ENCODE measurements at places on chromosomes 5 and 9.

DNA sequence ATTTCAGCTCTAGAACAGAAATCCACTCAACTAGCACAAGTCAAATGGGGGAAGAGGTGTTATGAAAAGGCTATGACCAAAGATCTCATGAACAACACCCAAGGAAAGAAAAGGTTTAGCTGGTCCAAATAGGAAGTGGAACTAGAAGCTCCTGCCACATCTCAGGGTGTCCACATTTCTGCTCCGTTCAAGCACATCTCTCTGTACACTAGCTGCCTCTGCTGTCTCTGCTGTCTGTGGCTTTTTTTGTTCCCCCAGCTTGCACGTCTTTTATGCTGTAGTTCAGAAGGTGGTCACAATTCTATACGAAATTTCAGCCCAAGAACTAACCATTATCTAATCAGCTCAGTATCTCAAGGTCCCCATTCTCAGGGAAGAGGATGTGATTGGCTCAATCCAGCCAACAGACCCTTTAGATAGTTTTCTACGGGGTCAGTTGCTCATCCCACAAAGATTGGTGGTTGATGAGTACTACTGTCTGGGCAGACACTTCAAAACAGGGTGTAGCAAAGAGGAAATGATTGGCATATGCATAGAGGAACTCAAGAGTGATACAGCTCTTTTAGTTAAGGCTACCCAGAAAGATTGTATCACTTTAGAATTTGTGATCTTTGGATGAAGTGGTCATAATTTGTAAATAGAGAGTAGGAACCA lies 44.0 kb downstream of the FANCC start:
- DNase-seq: no peak

DNA sequence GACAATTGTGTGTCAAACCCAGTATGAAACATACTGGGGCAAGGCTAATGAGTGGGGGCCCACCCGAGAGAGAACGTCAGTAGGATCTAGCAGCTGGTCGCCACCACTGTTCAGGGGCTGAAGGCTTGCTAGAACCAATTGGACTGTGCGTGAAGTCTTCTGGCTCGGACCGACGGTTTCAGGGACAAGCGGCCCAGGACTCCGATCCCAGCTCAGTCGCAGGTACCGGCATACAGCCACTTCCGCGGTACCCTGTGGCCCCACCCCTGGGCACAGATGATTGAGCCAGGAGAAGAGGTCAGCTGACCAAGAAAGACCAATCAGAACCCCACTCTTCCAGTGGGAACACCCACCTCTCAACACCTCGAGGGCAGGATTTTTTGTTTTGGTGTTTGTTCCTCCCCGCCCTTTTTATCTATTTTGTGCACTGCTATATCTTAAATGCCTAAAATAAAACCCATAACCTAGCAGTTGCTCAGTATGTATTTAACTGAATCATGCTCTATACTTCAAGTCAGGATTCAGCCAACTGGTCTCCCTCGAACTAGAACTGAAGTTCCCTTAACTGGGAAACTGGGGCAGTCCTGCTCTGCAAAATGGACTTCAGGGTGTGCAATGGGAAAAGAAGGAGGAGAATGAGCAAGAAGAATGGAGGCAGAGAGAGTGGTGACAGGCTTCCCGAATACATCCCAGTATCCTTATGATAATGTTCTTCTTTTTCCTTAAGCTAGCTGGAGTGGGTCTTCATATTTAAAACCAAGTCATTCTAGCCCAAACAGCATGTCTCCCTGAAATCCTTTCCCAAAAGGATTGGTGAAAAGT lies 21.1 kb upstream of the CPEB4 start:
- DNase-seq: no peak

- DNase-seq: peak; percentile 61
Observed at GRCh38 chr5:155015239-155015638, 1.7 kb downstream of the KIF4B start.

- DNase-seq: peak; percentile 89
Observed at GRCh38 chr9:70484232-70485130, 70.0 kb upstream of the KLF9 start.

DNA sequence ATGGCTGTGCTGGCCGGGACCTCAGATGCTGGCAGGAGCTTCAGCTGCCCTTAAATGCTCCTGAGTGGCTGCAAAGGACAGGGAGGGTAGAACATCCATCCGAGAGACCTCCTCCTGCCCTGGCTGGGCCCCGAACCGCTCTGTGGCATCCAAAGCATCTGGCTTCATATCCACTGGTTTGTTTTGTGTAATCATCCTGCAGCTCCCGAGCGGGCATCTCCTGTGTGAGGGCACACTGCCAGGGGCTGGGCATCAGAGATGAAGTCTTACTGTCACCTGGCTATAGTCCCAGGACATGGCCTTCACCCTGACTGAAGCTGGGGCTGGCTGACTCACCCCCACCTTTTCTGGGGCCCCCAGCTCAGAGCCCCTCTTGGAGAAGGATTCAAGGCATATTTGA lies 18.5 kb upstream of the NTNG2 start:
- no peak for DNase-seq

GRCh38 chr5:41067714-41068568 lies 3.2 kb downstream of the MROH2B start:
- no peak for DNase-seq

DNA sequence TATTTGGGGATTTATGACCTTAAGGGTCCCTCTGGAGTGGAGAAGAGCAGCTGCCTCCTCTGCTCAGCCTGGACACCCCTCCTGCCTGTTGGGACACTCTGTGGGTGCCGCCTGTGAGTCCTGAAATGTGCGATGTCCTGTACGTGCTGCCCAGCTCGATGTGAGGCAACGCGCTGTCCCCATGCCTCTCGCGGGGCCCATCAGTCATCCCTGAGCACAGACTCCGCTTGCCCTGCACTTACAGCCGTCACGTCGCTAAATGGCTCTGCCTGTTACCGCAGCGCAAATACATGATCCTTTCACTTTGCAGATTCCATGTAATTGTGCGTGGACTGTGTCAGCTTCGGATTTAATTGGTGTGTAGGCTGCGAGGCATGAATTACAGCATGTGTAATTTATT lies 27.1 kb downstream of the IRX4 start:
- no peak for DNase-seq

DNA sequence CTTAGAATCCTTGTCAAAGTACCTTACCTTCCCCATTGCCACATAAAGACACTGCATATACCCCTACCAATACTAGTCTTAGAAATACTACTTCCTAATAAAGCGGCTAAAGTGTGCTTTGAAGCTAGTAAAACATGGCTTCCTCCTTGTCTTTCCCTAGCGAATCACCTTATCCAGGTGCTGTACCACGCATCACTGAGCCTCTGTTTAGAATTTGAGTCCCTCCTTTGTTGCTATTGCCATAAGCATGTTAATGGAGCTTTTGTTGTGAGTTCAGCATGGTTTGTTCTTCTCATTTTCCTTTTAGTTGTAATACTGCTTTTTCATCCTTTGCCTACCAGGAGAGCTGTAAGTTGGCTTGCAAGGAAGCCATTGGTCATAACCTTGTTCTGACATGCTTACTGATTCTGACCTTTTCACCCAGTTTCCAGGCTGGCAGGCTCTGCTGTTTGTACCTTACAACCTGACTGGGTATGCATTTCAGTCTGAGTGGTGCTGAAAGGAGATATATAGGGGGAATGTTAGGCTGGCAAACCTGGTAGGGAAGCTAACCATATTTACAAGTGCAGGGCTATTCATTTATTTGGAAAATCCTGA lies 49.8 kb downstream of the LMNB1 start:
- DNase-seq: no peak

DNA sequence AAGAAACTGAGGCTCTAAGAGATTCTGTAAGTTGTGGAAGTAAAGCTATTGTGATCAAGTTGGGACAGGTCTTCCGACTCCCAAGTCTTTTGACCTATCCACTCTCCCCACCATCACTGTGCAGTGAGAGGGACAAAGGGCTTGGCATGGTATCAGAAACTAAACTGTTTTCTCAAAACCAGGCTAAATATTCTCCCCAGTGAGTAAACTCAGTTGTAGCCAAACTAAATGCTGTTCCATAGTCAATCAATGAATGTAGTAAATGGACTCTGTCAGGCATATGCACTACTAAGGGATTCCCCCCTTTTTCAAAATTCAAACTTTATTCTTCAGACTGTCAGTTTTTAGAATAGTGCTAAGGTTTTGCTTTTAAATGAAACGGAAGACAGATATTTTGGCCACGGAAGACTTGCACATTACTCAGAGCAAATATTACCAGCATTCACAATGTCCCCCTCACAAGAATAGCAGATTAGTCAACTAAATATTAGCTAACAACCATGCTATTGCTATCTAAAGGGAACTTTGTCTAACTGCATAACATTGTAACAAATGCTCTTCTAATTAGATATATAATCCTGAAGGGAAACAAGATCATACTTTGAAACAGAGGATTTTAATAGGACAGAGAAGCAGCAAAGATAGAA lies 7.1 kb downstream of the PRKAA1 start:
- no peak for DNase-seq

GRCh38 chr9:121206516-121207370 lies 5.1 kb upstream of the RAB14 start:
- no peak for DNase-seq

GRCh38 chr9:106960258-106960657 lies 97.3 kb downstream of the ZNF462 start:
- no peak for DNase-seq

DNA sequence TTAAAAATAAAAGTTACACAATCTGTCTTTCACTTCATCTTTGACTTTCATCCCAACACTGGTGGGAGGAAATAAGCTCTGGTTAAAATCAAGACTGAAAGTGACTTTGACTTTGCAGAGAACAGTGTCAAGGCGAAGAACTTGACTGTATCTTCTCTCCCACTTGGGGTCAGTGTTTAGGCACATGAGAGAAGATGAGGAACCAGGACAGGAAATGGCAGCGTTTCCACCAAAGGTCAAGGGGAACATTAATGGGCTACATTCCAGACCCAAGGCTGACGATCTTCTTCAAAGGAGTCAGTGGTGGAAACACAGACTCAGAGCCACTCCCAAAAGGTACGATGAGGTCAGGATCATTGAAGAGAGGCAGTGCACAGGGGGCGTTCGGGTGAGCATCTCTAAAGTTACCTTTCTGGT lies 409.5 kb downstream of the ARHGEF28 start:
- DNase-seq: peak; percentile 7

GRCh38 chr5:37881359-37881758 lies 41.5 kb upstream of the GDNF start:
- no peak for DNase-seq

- DNase-seq: no peak
Observed at GRCh38 chr5:132110930-132111329, 37.3 kb downstream of the CSF2 start.

DNA sequence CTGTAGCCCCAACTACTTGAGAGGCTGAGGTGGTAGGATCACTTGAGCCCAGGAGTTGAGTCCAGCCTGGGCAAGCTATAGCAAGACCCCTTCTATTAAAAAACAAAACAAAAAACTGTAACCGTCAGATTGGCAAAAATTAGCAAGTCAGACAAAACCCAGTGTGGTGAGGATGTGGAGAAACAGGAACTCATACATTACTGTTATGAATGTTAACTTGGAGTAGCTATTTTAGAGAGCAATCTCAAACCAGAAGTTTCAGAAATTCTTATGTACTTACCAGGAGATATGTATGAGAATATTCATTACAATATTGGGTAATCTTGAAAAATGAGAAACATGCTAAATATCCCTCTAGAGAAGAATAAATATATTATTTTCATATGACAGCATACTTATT lies 120.3 kb downstream of the INVS start:
- DNase-seq: no peak

DNA sequence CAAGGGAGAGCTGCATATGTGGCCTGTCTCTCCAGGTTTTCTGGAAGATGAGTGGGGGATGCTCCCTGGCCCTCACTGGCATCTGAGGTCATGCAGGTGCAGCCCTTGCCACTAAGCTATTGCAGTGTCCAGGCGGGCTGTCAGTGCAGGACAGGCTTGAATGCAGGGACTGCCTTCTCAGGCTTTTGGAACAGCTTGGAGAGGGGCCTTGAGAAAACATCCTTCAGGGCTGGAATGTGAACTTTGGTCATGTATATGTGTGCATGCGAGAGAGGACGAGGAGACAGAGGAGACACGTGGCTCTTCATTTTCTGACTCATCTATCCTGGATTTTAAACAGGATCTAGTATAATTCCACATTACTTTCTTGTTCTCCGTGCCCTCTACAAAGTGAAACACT lies 90.3 kb downstream of the MACROH2A1 start:
- no peak for DNase-seq

DNA sequence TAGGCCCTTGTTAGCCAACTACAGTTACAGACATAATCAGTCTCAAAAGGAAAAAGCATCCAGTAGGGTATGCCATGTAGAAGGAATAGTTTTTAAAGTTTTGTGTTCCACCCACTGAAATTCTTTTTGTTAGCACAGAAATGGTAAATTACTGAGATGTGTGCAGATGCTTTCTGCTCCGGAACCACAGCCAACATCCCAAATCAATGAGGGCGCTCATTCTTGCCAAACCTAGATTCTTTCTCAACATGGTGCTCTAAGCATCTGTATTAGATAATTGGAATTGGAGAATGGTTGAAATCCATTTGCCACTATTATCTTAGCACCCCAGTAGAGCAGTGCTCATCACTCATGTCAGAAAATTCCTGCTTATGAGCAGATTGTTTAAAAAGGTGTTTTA lies 127.8 kb downstream of the SEC61B start:
- no peak for DNase-seq

- no peak for DNase-seq
Observed at GRCh38 chr9:132557159-132557558, 25.2 kb upstream of the BARHL1 start.

DNA sequence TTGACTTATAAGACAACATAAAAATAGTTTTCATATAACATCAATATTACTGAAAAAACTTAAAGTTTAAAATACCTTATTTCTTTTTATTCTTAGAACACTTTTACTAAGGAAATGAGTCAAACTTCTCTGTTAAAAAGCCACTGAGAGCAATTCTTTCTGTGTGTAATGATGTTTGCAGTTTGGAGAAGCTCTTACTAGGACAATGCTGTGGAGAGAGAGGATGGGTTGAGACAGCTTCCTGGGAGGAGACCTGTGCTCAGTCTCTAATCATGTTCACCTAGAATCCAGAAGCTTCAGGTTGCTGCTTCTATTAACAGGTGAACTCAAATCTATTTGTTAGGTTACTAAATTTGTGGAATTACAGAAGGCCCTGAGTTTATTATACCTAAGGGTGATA lies 198.5 kb downstream of the DNAH5 start:
- no peak for DNase-seq

GRCh38 chr9:3200331-3200774 lies 325.4 kb downstream of the RFX3 start:
- no peak for DNase-seq

- no peak for DNase-seq
Observed at GRCh38 chr9:106877345-106877744, 14.4 kb downstream of the ZNF462 start.

- DNase-seq: no peak
Observed at GRCh38 chr5:2538169-2538568, 213.3 kb downstream of the IRX2 start.

- DNase-seq: no peak
Observed at GRCh38 chr9:127204771-127205470, 59.7 kb upstream of the GARNL3 start.

DNA sequence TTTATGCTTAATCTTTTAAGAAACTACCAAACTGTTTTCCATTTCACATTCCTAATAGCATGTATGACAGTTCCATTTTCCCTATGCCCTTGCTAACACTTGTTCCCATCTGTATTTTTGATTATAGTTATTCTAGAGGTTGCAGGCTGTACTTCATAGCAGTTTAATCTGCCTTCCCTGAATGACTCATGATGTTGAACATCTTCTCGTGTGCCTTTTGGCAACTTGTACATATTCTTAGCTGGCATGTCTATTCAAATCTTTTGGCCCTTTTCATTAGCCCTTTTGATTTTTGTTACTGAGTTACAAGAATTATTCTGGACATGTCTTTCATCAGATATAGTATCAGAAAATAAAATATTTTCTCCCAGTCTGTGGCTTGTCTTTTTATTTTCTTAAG lies 320.3 kb downstream of the DIRAS2 start:
- DNase-seq: no peak

- no peak for DNase-seq
Observed at GRCh38 chr5:151110992-151111391, 30.2 kb upstream of the TNIP1 start.
